ENCODE measurements at places on chromosomes 3 and 15.
A peak's percentile ranks its signal among the peaks of the same experiment; 100 is the strongest.

- DNase-seq: no peak
Measured at GRCh38 chr15:100524326-100524725, 4.4 kb downstream of the CERS3 start.

- DNase-seq: no peak
Measured at GRCh38 chr3:110106805-110107204, 769.5 kb upstream of the DPPA4 start.

GRCh38 chr3:184455991-184456390 lies 76.1 kb downstream of the CHRD start:
- no peak for DNase-seq

GRCh38 chr3:45682311-45682710 lies 6.9 kb upstream of the SACM1L start:
- no peak for DNase-seq

DNA sequence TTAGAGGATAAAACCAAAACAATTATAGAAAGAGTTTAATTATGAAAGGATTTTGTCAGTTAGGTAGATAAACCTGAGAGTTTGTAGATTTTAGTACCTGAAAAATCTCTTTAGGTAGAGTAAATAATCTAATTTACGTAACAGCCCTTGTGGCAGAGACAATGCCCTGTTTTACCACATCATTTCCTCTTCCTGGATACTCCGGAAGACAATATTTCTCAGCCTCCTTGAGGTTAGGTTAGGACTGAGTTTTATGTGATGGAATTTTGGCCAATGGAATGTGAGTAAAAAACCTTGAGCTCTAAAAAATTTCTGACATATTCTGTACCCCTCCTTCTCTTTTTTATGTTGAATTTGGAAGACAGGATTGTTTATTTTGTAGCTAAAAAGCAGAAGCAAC lies 50.7 kb upstream of the TPRG1 start:
- DNase-seq: no peak

DNA sequence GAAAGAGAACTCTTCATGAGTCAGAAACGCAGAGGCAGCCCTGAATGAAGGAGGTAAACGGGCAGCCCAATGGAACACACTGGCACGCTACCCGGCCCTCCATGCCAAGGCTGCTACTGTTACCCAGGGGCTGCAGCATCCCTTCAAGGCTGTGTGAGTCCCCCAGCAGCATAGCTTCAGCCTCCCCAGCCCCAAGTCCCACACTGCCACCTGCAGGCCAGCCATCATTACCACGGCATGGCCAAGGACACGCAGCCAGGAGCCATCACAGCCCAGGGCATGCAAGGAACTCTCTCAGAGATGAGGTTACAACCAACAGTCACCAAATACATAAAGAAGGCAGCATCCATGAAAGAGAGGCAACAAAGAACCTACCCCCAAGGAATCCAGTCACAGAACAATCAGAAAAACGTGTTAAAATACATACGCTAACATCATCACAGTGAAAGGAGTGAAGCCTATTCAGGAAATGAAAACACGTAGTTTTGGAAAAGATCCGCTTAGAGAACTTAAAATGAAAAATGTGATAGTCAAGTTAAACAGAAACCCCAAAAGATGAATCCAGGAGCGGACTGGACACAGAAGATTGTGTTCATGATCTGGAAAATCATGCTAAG lies 22.4 kb downstream of the PLA2G4F start:
- no peak for DNase-seq

DNA sequence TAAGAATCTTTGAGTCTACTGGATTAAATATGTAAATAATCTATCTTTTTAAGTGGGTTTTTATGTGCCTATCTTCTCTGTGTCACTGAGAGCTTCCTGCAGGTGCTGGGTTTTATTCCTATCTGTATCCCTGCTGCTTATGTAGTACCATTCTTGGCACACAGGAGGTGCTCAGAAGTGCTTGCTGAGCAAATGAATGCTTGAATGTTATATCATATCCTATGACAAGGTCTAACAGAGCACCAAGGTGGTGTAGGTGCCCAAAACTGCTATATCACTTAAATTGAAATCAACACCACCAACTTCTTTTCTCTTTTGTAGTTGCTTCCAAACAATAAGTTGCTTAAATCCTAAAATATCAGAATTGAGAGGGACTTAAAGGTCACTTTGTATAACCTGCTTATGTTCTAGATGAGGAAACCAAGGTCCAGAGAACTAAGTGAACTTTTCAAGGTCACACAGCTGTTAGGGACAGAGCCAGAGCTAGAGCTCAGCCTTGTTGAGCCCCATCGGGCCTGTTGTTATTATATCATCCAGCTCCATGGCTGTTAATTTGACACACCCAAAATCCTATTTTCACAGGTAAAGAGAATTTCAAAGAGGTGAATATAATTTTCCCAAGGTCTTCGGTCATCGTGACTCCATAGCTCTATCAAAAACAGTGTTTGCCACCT lies 46.0 kb downstream of the CCNL1 start:
- DNase-seq: no peak

DNA sequence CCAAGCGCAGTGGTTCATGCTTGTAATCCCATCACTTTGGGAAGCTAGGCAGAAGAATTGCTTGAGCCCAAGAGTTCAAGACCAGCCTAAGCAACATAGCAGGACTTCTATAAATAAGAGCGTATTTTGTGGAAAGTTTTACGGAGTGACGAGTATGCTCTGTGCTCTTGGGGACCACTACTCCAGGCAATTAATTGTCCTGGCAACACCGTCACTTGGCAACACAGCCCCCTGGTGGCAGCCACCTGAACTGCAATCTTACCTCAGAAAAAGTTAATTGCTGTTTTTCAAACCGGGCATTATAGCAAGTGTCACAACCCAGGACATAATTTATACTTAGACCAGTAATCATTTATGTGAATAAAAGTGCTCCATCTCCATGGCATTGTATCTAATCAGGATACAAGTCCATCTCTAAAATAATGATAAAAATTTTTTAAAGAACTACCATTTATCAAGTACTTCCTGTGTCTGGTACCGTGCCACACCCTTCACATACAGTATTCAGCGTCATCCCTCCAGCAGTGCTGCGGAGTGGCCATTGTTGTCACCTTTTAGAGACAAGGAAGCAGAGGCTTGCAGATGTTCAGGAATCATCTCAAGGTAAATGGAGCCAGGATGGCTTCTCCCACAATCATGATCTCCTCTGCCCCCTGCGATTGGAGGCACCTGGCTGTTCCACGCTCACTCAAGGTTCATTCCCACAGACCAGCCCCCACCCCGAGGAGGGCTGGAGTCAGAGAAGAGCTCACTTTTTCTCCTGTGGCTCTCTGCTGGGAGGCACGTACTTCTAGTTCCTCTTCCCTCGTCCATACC lies 34.5 kb downstream of the PLA2G4D start:
- peak; percentile 36 for DNase-seq

DNA sequence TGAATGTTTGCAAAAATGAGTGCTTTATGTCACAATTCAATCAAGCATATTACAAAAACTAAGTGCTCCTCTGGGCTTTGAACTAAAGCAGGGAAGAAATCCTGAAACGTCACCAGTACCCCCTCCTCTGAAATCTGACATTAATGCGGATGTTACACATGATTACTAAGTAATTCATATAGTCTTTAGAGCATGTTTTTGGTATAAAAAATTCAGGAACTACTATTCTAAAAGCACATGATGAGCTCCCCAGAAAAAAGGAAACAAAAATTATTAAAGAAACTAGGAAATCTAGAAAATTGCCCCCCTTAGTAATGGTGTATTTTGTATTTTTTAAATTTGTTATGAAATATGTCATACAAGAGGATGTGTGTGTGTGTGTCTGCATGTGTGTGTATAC lies 87.7 kb downstream of the MYO5A start:
- DNase-seq: no peak

DNA sequence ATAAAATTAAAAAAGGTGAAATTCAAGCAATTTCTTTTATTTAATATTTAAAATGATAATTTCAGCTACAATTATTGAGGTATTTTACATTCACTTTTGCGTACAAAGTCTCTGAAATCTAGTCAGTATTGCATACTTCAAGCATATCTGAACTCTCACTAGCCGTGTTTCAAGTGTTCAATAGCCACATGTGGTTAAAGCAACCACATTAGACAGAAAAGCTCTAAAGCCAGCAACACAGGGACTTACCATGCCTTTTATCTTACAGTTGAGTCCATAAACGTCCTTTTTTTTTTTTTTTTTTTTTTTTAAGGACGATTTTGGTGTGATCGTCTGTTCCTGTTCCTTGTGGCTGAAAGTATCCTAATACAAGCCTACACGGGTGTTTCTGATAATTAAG lies 257.0 kb upstream of the RGMA start:
- DNase-seq: no peak

DNA sequence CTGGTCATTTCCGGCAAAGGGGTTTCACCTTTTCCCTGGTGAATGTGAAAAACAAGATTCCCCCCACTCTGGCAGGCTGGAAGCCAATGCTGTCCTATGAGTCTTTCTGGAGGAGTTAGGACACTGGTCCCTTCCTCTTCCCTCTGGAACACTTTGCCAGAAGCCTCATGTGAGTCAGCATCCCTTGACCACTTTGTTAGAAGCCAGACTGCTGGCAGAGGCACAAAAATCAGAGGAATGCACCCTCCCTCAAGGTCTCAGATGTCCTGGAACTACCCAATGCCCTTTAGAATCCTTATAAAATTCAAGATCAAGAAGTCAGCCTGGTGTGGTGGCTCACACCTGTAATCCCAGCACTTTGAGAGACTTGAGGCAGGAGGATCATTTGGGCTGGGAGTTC lies 26.6 kb downstream of the ITGB5 start:
- no peak for DNase-seq
